ENCODE measurements at places on chromosomes 16 and 17. TPM values are rescaled to one million over a fixed set of nuclear protein-coding genes. Genes with fewer than 3 reads are reported as not detected.

The C16orf78 gene
- not detected for total RNA-seq

The KRTAP9-6 gene
- total RNA-seq, result not detected

The ABAT gene
- total RNA-seq, result 4.2 TPM

The NOS2 gene
- total RNA-seq, result not detected

The HNF1B gene
- total RNA-seq, result not detected

The FOXO3B gene
- 0.36 TPM for total RNA-seq

The MT1G gene
- total RNA-seq, result 26.3 TPM

The FAM171A2 gene
- 1.1 TPM for total RNA-seq

The HBA2 gene
- total RNA-seq, result 8.2 TPM

The RARA gene
- 8.2 TPM for total RNA-seq

The GPR142 gene
- not detected for total RNA-seq

The DNAI2 gene
- total RNA-seq, result not detected

The CFAP119 gene
- total RNA-seq, result 2.2 TPM

The CCL11 gene
- 0.28 TPM for total RNA-seq

The KRTAP2-2 gene
- not detected for total RNA-seq

The STH gene
- total RNA-seq, result not detected

The TMEM204 gene
- total RNA-seq, result 2.8 TPM

The RND2 gene
- total RNA-seq, result 0.16 TPM

The GRB7 gene
- total RNA-seq, result 45.3 TPM

The TSPOAP1 gene
- total RNA-seq, result 2.6 TPM

The AGRP gene
- total RNA-seq, result not detected

The TBX6 gene
- total RNA-seq, result 3.6 TPM

The TPSD1 gene
- total RNA-seq, result not detected

The HSF4 gene
- 10.9 TPM for total RNA-seq

The AURKB gene
- 22.0 TPM for total RNA-seq

The MTSS2 gene
- 32.8 TPM for total RNA-seq

The PABPN1L gene
- not detected for total RNA-seq

The TRPV3 gene
- total RNA-seq, result 1.3 TPM

The SLC16A13 gene
- total RNA-seq, result 11.8 TPM

The CCL13 gene
- 0.24 TPM for total RNA-seq

The CSH1 gene
- not detected for total RNA-seq

The CIAO3 gene
- 18.1 TPM for total RNA-seq

The TAC4 gene
- not detected for total RNA-seq

The NECAB2 gene
- total RNA-seq, result not detected

The KRTAP4-3 gene
- total RNA-seq, result not detected

The ASIC2 gene
- total RNA-seq, result not detected

The ABCC11 gene
- 0.40 TPM for total RNA-seq

The VMP1 gene
- 133 TPM for total RNA-seq

The ZPBP2 gene
- total RNA-seq, result not detected

The PLCG2 gene
- total RNA-seq, result 8.6 TPM

The RAC3 gene
- total RNA-seq, result 6.2 TPM

The GPR139 gene
- not detected for total RNA-seq

The MSLN gene
- 2.8 TPM for total RNA-seq

The CNGB1 gene
- total RNA-seq, result 0.32 TPM

The GP1BA gene
- total RNA-seq, result not detected

The NACA2 gene
- not detected for total RNA-seq

The RPH3AL gene
- 10.0 TPM for total RNA-seq

The DPEP2 gene
- total RNA-seq, result 0.68 TPM

The KDM6B gene
- 16.7 TPM for total RNA-seq

The VASN gene
- total RNA-seq, result 16.6 TPM

The NCBP3 gene
- total RNA-seq, result 14.9 TPM

The ENO3 gene
- 1.5 TPM for total RNA-seq

The CDH11 gene
- total RNA-seq, result 3.8 TPM

The MT1M gene
- total RNA-seq, result 2.0 TPM

The SPNS3 gene
- 0.48 TPM for total RNA-seq

The UMOD gene
- total RNA-seq, result not detected

The DPEP3 gene
- total RNA-seq, result 0.08 TPM

The BAIAP3 gene
- total RNA-seq, result 2.0 TPM

Measured in esophagus mucosa (tissue), 1 donor.